ENCODE measurements at places on chromosomes 5 and 9.

DNA sequence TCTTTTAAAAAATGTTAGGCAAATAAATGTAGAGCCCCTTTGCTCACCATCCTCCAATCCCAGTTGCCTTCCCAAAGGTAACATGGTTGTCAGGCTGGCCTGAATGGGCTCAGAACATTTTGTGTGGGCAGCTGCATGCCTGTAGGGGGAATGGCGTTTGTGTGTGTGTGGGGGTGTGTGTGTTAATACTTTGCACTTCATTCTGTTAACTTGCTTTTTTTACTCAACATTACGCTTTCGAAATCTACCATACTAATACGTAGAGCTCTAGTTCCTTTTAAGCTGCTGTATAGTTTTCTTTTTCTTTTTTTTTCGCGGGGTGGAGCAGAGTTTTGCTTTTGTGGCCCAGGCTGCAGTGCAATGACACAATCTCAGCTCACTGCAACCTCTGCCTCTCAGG is 14.0 kb downstream of the MYOZ3 start:
- no peak for DNase-seq

DNA sequence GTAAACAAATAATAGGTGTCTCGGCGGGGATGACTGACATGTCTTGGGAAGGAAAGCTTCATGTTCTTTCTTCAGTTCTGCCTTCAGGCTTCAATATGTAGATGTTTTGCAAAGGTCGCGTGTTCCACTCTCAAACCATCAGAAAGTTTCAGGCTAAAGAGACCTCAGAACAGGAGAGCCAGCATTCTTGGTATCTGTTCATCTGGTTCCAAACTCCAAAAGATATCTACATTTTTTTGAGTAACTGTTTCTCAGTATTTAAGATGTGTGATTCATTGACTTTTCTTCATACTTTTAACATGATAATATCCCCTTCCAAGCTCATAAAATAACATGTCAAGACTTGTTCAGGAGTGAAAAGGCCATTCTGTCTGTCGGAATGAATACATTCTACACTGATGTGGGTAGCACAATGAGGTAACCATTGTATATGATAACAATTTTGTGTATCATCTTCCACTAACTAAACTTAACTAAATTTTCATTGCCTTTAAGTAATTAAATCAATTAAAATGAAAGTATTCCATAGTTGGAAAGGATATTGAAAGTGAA is 183.6 kb downstream of the CFAP90 start:
- no peak for DNase-seq

GRCh38 chr5:616484-617039 is 4.4 kb downstream of the CEP72 start:
- no peak for DNase-seq

DNA sequence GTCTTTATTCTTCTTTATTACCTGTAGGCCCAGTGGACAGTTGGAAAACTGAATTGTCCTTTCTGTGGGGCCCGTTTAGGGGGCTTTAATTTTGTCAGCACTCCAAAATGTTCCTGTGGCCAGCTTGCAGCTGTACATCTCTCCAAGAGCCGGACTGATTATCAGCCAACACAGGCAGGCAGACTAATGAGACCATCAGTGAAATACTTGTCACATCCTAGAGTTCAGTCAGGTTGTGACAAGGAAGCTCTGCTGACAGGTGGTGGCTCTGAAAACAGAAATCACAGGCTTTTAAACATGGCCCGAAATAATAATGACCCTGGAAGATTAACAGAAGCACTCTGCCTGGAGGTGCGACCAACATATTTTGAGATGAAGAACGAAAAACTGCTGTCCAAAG is 47.9 kb downstream of the RNF180 start:
- no peak for DNase-seq

DNA sequence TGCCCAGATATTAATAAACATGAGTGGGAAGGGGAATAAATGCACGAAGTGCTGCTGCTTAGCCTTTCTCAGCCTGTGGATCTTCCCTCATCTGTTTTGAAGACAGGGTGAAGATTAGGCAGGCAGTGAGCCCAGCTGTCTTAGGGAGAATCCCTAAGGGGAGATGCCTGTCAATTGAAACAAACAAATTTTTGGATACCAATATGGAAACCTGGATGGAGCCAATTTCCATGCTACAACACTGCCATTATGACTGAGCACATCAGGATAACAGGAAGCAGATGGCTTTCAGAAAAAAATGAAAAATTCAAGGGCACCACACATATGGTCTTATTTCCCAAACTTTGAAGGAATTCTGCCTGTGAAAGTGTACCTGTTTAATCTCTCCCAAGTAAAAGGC is 80.3 kb downstream of the HMHB1 start:
- no peak for DNase-seq

DNA sequence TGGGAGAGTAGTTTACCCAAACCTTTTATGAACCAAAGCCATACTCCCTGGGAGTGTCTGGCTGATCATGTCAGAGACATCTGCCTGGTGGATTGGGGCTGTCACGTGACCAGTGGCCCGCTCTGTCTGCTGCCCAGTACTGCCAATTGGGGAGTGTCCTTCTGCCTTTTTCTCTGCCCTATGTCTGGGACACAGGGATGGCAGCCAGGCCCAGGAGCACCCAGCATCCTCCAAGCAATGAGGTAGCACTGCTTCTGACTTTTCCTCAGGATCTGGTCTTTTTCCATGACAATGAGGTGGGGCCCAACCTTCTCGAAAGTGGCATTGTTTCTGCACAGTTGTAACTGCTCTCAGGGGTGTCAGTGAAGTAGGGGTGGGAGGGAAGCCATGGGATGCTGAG is 21.8 kb downstream of the DAPK1 start:
- DNase-seq: no peak

- no peak for DNase-seq
Measured at GRCh38 chr5:89071101-89071940, 188.3 kb upstream of the MEF2C start.

GRCh38 chr5:126062398-126063221 is 360.6 kb upstream of the GRAMD2B start:
- no peak for DNase-seq

GRCh38 chr5:128613766-128614165 is 75.7 kb upstream of the FBN2 start:
- no peak for DNase-seq

All from effector memory CD4-positive, alpha-beta T cell (primary cell).